ENCODE measurements at places on chromosomes 1 and 21. TPM values are rescaled to one million over a fixed set of nuclear protein-coding genes. Genes with fewer than 3 reads are reported as not detected.

GRCh38 chr1:48547561-48548220 lies 75.7 kb upstream of the SPATA6 start:
- H3K27me3 ChIP-seq, result no peaks in the 10 kb centered on the region
- no peaks in the 10 kb centered on the region for H3K36me3 ChIP-seq
- H3K27ac ChIP-seq, result no peak overlapping the region
- no peak overlapping the region for H3K4me3 ChIP-seq
- no peak for DNase-seq

- H3K4me3 ChIP-seq, result no peak overlapping the region
- H3K27ac ChIP-seq, result no peak overlapping the region
- H3K36me3 ChIP-seq, result peaks cover 10% of the 10 kb centered on the region
- no peaks in the 10 kb centered on the region for H3K27me3 ChIP-seq
- DNase-seq, result no peak
Measured at GRCh38 chr1:31348449-31348848, 24.4 kb downstream of the FABP3 start.

GRCh38 chr1:9784508-9785133 lies 39.1 kb downstream of the CLSTN1 start:
- H3K4me3 ChIP-seq, result no peak overlapping the region
- no peak overlapping the region for H3K27ac ChIP-seq
- no peaks in the 10 kb centered on the region for H3K27me3 ChIP-seq
- H3K4me1 ChIP-seq, result peaks cover 22% of the 10 kb centered on the region

DNA sequence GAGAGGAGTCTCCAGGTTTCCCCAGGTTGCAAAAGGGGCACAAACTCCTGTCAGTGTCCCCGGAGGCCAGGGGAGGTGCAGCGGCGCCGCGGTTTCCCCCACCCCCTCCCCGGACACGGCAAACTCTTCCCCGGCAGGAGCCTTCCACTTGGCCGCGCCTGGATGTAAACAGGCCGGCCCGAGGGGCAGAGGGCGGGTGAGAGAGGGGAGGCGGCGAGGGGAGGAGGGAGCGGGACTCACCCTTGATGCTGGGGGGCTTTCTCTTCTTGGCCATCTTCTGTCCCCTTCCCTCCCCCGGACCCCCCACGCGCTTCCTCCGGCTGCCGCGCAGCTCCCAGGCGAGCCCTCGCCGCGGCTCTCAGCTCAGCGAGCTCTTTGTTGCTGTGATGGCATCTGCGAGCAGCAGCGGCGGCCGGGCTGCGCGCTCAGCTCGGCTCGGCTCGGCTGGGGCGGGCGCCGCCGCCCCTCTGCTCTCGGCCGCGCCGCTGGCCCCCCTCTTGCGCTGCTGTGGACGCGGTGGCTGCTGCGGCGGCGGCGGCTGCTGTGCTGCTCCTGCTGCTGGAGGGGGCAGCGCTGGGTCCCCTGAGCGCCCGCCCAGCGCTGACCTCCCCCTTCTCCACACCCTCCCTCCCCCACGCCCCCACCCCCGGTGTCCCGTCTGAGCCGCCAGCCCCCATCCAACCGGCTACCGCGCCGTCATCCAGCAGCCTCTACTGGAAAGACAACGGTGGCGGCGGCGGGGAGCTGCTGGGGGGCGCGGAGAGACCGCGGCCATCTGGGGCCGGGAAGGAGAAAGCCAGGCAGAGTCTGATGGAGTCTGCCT lies 4.9 kb upstream of the SLC44A5 start:
- H3K27me3 ChIP-seq, result peaks cover 36% of the 10 kb centered on the region
- H3K4me3 ChIP-seq, result peak overlapping the region; percentile 38
- no peak overlapping the region for H3K27ac ChIP-seq
- no peaks in the 10 kb centered on the region for H3K36me3 ChIP-seq

DNA sequence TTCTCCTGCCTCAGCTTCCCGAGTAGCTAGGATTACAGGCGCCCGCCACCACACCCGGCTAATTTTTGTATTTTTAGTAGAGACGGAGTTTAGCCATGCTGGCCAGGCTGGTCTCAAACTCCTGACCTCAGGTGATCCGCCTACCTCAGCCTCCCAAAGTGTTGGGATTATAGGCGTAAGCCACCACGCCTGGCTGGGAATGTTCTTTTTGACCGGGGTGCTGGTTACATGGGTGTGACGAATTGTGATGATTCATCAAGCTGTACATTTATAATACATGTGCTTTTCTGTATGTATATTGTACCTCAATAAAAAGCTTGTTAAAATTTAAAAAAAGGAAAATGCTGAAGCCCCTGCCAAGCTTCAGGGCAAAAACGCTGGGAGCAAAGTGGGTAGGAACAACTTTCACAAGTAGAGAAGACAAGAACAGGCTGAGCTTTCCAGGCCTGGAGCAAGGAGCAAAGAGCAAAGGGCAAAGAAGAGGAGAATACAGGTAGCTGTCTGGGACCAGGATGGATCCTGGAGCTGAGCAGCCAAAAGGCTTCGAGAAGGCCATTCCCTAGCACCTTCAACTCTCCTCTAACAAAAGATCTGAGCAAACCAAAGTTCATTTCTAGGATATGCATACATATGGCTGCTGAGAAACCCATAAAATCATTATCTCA lies 20.5 kb upstream of the YRDC start:
- no peak for DNase-seq
- H3K27ac ChIP-seq, result no peak overlapping the region
- H3K27me3 ChIP-seq, result no peaks in the 10 kb centered on the region
- no peak overlapping the region for H3K4me3 ChIP-seq
- peaks cover 20% of the 10 kb centered on the region for H3K36me3 ChIP-seq

DNA sequence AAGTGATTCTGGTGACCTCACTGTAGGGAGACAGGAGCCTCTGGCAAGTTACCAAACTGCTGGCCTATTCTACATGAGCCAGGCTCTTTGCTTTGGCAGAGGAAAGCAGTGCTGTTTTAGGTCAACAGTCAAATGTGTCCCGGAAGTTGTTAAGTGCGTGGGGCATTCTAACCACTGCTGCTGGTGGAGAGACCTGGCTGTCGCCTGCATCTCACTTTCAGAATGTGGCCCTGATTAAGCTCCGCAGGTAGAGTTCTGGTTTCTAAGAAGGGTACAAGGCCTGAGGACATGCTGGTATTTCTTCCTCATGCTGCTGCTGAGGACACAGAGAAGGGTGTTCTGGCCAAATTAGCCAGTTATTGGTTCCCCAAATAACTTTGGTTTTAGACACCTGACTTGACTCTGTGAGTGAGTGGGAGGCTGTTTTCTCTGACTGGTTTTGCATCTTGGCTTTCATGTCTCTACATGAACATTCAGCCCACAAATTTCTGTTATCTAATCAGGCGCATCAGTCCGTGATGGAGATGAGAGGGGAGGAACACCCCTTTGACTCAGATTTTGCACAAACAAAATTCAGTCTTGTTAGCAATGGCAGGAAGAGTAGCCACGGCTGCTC lies 120.8 kb downstream of the LMO4 start:
- H3K27me3 ChIP-seq, result no peaks in the 10 kb centered on the region
- no peak overlapping the region for H3K4me3 ChIP-seq
- H3K36me3 ChIP-seq, result no peaks in the 10 kb centered on the region
- no peak for DNase-seq
- H3K27ac ChIP-seq, result no peak overlapping the region
- H3K4me1 ChIP-seq, result no peaks in the 10 kb centered on the region

DNA sequence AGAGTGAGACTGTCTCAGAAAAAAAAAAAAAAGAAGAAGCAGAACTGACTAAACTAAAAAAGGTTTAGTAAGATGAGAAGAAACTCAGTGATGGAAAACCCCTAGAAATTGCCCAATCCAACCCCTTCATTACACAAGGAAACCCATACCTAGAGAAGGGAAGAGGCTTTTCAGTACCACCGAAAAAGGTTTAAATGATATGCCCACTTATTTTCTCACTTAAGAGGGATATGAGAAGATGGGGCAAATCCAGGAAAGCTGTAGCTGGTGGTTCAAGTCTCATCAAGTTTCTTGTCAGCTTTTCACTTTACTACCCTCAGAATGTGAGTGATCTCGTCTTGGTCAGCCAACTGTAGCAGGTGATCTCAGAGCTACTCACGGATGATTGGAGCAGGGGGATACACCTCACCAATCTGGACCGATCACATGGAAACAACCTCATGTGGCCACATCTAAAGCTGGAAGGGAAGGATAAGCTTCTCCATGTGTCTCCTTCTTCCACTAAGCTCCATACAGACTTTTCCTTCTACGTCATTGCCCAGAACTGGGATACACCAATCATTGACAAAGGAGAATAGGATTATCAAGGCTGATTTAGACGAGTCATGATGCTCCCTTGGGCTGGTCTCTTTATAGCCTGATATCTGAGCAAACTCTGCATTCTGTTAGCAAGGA lies 126.7 kb upstream of the POU3F1 start:
- H3K36me3 ChIP-seq, result no peaks in the 10 kb centered on the region
- no peaks in the 10 kb centered on the region for H3K27me3 ChIP-seq
- no peaks in the 10 kb centered on the region for H3K4me1 ChIP-seq
- H3K4me3 ChIP-seq, result no peak overlapping the region
- DNase-seq, result no peak
- H3K27ac ChIP-seq, result no peak overlapping the region

DNA sequence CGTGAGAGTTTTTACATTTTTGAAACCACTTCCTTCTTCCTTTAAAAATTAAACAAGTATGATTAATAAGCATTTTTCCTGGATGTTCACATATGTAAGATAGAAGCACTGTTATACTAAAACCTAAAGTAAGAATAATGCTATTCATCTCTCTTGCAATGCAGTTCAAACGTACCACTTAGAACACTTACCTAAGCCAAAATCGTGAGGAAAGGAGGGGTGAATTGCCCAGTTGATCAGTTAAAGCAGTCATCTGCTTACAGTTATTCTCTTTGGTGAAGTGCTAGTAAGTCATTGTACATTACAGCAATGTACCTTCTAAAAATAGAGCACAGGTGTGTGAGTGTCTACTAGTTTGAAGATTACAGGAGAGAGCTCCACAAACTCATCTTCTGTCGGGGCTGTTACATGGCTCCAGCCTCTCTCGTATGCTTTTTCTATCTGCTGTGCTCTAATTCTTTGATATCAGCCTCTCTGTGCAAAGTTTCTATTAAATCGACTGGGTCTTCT lies 3.4 kb downstream of the NCAM2 start:
- H3K4me3 ChIP-seq, result no peak overlapping the region
- no peak for DNase-seq
- no peak overlapping the region for H3K27ac ChIP-seq
- no peaks in the 10 kb centered on the region for H3K4me1 ChIP-seq
- H3K27me3 ChIP-seq, result no peaks in the 10 kb centered on the region

DNA sequence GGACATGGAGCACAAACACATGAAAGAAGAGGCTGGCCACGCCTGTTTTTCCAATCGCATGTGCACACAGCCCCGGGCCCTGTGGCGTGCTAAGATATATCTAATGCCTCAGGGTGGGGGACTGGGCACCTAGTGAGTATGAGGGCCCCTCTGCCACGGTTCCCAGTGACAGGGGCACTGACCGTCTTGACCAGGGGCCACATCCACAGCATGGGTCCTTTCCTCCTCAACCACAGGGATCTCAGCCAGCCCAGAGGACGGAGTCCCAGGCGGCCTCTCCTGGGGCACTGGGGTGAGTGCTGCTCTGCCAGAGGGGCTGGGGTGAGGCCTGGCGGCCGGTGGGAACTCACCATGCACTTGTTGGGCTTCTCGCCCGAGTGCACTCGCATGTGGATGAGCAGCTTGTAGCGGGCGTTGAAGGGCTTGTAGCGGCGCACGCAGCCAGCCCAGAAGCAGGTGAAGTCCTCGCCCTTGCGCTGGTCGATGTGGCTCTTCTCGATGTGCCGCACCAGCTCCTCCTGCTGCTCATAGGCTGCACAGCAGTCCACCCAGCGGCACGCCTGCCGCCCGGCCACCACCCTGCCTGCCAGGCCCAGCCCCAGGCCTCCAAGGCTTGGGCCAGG lies 134.7 kb downstream of the DMRTB1 start:
- no peak overlapping the region for H3K4me3 ChIP-seq
- DNase-seq, result no peak
- no peaks in the 10 kb centered on the region for H3K27me3 ChIP-seq
- H3K27ac ChIP-seq, result no peak overlapping the region

DNA sequence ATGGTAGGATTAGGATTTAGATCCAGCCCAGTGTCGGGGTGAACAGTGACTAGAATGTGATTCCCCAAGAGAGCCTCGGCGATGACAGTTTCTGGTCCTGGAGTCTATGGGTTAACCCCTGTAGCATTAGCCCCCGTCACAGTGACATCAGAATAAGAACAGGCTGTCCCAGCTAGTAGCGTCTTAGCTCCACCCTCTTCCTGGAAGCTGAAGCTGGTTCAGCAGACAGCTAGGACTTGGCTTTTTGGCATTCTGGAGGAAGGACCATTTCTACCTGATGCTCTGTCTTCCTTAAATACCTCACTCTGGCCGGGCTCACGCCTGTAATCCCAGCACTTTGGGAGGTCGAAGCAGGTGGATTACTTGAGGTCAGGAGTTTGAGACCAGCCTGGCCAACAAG lies 5.0 kb downstream of the NDUFS2 start:
- H3K36me3 ChIP-seq, result peaks cover 61% of the 10 kb centered on the region
- no peaks in the 10 kb centered on the region for H3K27me3 ChIP-seq
- peaks cover 46% of the 10 kb centered on the region for H3K4me1 ChIP-seq
- DNase-seq, result no peak
- H3K4me3 ChIP-seq, result no peak overlapping the region
- no peak overlapping the region for H3K27ac ChIP-seq

GRCh38 chr1:16075337-16076030 lies 2.0 kb upstream of the FAM131C start:
- H3K27ac ChIP-seq, result peak overlapping the region; percentile 20
- H3K4me3 ChIP-seq, result no peak overlapping the region
- peaks cover 14% of the 10 kb centered on the region for H3K27me3 ChIP-seq
- no peak for DNase-seq
- H3K4me1 ChIP-seq, result peaks cover 25% of the 10 kb centered on the region

GRCh38 chr1:2607641-2608091 lies 21.1 kb downstream of the PRXL2B start:
- no peak overlapping the region for H3K27ac ChIP-seq
- no peaks in the 10 kb centered on the region for H3K4me1 ChIP-seq
- H3K27me3 ChIP-seq, result no peaks in the 10 kb centered on the region
- DNase-seq, result no peak
- no peaks in the 10 kb centered on the region for H3K36me3 ChIP-seq

- H3K4me1 ChIP-seq, result no peaks in the 10 kb centered on the region
- no peaks in the 10 kb centered on the region for H3K36me3 ChIP-seq
- no peak for DNase-seq
- no peaks in the 10 kb centered on the region for H3K27me3 ChIP-seq
- H3K4me3 ChIP-seq, result no peak overlapping the region
Measured at GRCh38 chr1:196651079-196651478, 764 bp upstream of the CFH start.

DNA sequence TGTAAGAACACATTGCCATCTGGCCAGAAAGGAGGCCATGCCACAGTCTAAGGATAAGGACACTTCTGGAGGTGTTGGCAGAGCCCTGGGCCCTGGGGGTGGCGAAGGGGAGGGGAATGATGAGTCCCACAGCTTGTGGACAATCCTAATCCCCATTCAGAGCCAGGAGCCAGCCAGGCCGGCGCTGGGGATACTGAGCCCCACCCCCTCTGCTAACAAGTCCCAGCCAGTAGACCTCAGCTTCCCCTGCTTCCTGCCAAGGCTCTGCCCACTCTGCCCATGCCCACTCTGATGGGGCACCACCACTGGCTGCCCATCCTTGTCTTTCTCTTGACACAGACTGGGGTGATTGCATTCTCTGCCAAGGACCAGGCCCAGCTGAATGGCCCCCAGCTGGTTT lies 71.9 kb downstream of the NAV1 start:
- H3K4me1 ChIP-seq, result no peaks in the 10 kb centered on the region
- no peaks in the 10 kb centered on the region for H3K36me3 ChIP-seq
- no peak for DNase-seq

- no peaks in the 10 kb centered on the region for H3K4me1 ChIP-seq
- H3K36me3 ChIP-seq, result no peaks in the 10 kb centered on the region
- no peaks in the 10 kb centered on the region for H3K27me3 ChIP-seq
Measured at GRCh38 chr1:106780806-106781569, 275.5 kb upstream of the PRMT6 start.

GRCh38 chr1:27413004-27413403 lies 20.6 kb downstream of the GPR3 start:
- no peak overlapping the region for H3K27ac ChIP-seq
- no peak for DNase-seq

Gene FCRL6
- total RNA-seq, result 1.8 TPM
